ENCODE measurements at places on chromosomes 16 and 17.
A peak's percentile ranks its signal among the peaks of the same experiment; 100 is the strongest.

GRCh38 chr16:65066651-65067050 is 55.2 kb downstream of the CDH11 start:
- no peak for DNase-seq

GRCh38 chr16:13307255-13307654 is 405.9 kb downstream of the SHISA9 start:
- no peak for DNase-seq

GRCh38 chr17:4721203-4722135 is 9.8 kb upstream of the MED11 start:
- no peak for DNase-seq

GRCh38 chr17:75371981-75372380 is 33.5 kb downstream of the GRB2 start:
- no peak for DNase-seq

- DNase-seq: no peak
These were observed 16.2 kb downstream of the CDC27 start for GRCh38 chr17:47172696-47173565.

GRCh38 chr17:57957120-57957850 is 2.1 kb upstream of the CUEDC1 start:
- no peak for DNase-seq

- DNase-seq: no peak
These were observed 128.6 kb downstream of the SOX9 start for GRCh38 chr17:72249441-72249840.

DNA sequence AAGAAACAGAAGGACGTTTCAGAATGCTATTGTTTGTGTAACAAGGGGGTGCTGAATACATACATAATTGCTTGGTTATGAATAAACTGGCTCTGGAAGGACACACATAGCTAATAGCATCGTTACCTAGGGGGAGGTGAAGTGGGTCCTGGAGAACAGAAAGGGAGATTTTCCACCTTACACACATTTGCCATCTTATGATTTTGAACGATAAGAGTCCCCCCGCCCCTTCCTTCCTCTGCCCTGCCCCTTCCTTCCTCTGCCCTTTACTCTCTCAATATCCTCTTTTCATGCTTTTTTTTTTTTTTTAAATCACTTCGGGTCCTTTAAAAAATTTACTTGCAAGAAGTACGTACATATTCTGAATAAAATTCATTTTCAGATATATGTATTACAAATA is 902 bp upstream of the DHRS7B start:
- peak; percentile 7 for DNase-seq

DNA sequence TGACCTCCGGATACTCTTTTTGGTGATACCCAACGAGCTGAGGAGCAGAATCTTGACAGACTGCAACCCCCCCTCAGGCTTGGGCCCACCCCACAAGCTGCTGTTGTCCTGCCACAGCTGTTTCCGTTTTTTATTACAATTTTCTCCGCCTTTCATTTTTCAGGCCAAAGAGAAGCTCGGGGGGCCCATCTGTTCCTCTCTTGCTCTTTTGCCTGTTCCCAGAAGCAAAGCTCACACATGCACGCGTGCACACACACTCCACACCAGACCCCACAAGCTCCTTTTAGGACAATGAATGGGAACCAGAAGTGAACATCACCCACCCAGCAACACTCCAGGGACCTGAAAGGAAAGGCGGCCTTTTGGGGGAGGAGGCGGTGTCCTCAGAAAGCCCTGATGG is 16.3 kb downstream of the SOX9 start:
- DNase-seq: no peak

GRCh38 chr17:45339646-45340605 is 23.1 kb upstream of the MAP3K14 start:
- no peak for DNase-seq

GRCh38 chr16:52301026-52301425 is 245.9 kb downstream of the TOX3 start:
- no peak for DNase-seq

- no peak for DNase-seq
These were observed 21.6 kb upstream of the SLC6A2 start for GRCh38 chr16:55634193-55634592.

GRCh38 chr17:63382826-63383225 is 63.3 kb downstream of the CYB561 start:
- DNase-seq: no peak

- DNase-seq: no peak
These were observed 98.4 kb downstream of the ADCY9 start for GRCh38 chr16:4017807-4018206.

DNA sequence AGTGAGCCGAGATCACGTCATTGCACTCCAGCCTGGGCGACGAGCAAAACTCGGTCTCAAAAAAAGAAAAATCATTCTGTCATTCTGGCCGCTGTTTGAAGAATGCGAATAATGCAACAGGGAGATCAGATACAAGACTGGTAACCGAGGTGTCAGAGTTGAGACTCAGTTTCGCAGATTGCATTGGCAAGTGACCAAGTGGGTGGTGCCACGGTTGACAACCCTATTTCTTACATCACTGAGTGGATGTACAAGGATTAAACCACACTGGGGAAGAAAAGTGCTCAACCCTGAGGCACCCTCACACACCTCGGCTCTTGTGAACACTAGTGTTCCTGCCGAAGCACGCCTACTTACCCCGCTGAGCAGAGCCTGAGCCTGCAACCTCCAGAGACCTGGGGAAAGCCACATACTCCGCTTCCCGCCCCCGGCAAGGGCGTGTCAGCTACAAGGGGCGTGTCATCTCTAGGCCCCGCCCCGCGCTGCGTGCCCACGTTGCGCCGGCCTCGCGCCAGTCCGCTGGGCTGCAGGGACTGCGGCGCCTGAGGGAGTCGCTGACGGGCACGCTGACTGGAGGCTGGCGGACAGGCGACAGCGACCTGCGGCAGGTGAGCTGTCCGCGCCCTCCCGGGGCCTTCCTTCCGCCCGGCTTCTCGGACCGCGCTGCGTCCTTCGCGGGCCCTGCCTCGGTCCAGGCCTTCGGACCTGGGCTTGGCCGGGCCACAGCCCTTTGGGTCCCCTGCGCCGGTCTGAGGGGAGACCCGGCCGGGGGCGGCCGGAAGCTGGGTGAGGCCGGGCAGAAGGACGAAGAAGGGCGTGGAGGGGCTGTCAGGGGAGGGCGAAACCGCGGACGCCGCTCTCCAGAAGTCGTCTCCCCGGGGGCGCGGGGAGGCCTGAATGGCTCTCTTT is at the start of gene HMOX2:
HMOX2 (plus strand) TSS at position 519 of the 909 bp plus-strand sequence. CDS start 29,127 bp downstream, outside the sequence.
- peak; percentile 95 for DNase-seq

- no peak for DNase-seq
These were observed 52.5 kb downstream of the TMEM114 start for GRCh38 chr16:8537691-8538342.

GRCh38 chr17:78769196-78769773 is 12.8 kb downstream of the CYTH1 start:
- no peak for DNase-seq

- DNase-seq: peak; percentile 84
These were observed at the start of gene ULK2 for GRCh38 chr17:19867329-19868078. Gene ULK2, minus strand, starts transcription at chr17:19867936. Its CDS starts 519 bp downstream, at chr17:19867417.

DNA sequence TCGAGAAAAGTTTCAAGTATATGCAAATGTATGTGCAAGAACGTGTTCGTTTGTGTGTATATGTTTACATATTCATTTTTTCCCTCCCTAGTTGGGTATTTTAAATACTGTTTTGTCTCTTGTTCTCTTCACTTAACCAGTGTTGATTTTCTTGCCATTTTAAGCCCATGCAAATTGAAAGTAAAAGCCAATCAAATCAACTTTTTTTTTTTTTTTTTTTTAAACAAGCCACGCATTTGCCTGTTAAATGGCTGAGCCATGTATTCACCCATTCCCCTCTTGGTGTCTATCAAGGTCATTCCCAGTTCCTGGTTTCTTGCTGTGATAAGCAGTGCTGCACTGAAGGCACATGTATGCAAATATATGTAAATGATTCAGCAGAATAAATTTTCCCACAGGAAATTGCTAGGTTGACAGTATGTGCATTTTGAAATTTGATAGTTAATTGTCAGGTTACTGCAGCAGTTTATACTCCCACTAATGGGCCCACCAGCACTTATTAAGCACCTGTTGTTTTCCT is 12.2 kb downstream of the ABCC1 start:
- no peak for DNase-seq

DNA sequence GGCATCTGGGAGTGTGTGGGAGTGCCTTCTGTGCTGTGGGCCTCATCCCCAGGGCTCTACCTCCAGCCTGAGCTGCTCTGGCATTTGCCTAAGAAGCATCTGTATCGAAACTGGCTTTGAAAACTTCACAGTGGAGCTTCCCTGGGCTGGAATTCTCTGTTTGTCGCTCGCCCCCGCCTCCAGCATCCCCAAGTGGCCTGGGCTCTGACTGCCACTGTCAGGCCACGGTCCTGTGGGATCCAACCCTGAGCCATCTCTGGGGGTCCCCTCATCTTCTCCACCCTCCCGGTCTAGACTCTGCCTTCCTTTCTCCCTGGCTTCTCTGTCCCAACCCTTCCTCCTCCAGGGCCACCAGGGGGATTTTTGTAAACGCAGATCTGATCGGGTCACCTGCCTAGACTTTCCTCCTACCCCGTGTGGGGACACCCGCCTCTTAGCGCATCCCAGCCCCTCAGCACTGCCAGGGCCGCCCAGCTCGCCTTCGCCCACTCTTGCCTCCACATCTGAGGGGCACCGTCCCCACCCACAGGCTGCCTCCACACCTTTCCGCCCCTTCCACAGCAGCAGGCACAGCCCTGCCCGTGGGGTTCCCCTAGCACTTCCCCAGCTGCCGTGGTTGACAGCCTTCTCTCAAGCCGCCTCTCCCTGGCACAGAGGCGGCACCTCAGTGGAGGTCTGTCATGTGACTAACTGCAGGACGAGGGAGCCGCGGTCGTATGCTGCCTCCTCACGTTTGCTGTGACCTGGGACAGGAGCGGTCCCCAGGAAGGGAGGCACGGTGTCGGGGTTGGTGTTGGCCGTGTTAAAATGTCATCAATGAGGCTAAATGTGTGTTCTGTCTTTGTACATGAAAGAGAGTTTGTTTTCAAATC is 12.0 kb downstream of the TBC1D24 start:
- DNase-seq: no peak

- no peak for DNase-seq
These were observed 19.1 kb upstream of the COPRS start for GRCh38 chr17:31877911-31878702.

DNA sequence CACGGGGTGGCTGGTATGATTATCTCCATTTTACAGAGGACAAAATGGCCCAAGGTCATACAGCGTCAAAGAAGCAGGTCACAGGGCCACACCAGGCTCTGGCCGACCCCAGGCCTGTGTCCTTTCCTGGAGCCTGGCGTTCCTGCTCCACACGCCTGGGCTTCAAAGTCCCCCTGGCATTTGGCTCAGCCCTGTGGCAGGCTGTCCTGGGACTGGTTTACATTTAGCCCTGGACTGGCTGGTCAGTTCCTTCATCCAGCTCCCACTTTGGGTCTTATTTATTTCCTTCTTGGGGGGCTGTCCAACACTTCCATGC is 15.3 kb downstream of the TBX2 start:
- no peak for DNase-seq
